Mesothelial cell of epicardium (in vitro differentiated cells): ENCODE measurements at places on chromosomes 6 and 20. TPM values are rescaled to one million over a fixed set of nuclear protein-coding genes. Genes with fewer than 3 reads are reported as not detected.

GRCh38 chr6:143539734-143540133 is 28.2 kb upstream of the FUCA2 start:
- DNase-seq: no peak

DNA sequence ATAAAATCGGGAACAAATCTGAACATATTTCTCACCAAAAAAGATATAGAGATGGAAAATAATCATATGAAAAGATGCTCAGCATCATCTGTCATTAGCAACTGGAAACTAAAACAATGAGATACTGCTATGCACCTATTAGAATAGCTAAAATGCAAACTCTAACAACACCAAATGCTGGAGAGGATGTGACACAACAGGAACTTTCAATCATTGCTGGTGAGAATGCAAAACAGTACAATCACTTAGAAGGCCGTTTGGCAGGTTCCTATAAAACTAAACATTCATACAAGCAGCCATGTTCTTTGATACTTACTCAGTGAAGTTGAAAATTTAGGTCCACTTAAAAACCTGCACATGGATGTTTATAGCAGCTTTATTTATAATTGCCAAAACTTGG is 67.0 kb downstream of the FAM50B start:
- no peak for DNase-seq

The ASCC3 gene
- 45.6 to 48.3 TPM (median 47.7 TPM) in 3 replicates for total RNA-seq

The KHDC1L gene
- total RNA-seq: 0.56 to 0.95 TPM (median 0.58 TPM) in 3 replicates
